Pons (tissue), 1 donor: ENCODE measurements at places on chromosomes 1 and 21.
A peak's percentile ranks its signal among the peaks of the same experiment; 100 is the strongest.

DNA sequence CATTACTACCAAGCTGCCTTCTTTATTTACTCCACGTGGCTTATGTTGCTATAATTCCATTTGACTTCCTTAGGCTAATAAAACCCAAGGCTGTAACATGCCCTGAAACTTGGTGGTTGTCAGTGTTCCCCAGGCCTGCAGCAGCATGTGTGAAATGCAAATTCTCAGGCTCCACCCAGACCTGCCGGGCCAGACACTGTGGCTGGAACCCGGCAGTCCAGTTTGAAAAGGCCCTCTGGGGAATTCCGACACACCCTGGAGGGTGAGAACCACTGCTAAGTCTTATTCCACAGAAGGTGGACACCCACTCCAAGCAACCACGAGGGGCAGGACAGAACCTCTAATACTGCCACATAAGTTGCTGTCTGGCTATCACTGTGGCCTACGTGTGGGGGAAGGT lies 41.4 kb downstream of the URB1 start:
- no peak for DNase-seq

- peak; percentile 19 for DNase-seq
Observed at GRCh38 chr1:236141447-236142252, 689 bp upstream of the GPR137B start.

GRCh38 chr1:184959626-184960025 lies 14.7 kb downstream of the NIBAN1 start:
- DNase-seq = no peak

- DNase-seq = no peak
Observed at GRCh38 chr1:4837752-4838151, 183.3 kb downstream of the AJAP1 start.

- DNase-seq = no peak
Observed at GRCh38 chr21:42161401-42161955, 57.5 kb upstream of the ABCG1 start.

DNA sequence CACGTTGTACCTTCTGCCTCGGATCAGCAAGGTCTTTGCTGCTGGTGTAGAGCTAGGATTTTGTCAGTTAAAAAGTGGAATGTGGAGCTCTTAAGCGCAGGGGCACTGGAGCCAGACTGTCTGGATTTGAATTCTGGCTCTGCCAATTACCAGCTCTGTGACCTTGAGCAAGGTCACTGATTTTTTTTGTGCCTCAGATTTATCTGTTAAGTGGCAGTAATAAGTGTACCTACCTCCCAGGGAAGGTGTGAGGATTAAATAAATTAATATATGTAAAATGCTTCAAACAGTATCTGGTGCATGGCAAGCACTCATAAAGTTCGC lies 40.3 kb downstream of the UBE2U start:
- DNase-seq = no peak

DNA sequence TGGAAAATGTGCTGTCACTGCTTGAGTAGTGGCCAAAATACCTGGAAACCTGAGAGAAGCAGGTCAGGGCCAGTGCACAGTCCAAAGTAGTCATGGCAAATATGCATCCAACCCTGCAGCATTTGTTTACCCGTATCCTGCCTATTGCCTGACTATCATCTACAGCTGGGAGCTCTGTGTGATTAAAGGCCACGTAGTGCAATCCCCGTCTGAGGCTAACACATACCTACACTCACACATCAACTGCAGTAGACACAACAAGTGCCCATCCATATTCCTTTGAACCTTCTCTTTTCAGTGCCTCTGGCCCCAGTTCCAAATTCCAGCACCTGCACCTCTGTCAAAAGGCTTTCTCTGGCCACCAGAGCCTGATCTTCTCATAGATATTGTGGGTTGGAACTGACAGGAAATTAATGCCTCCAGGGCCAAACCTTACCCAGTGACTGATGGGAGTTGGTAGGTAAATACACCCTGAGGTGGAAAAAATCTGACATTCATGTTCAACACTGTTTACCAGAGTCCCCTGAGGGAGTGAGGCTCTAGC lies 383.0 kb downstream of the SETD4 start:
- DNase-seq = no peak

- DNase-seq = peak; percentile 18
Observed at GRCh38 chr1:247647864-247648263, 31.7 kb downstream of the OR13G1 start.

GRCh38 chr1:1216770-1217620 lies 3.0 kb upstream of the TNFRSF4 start:
- DNase-seq = no peak

DNA sequence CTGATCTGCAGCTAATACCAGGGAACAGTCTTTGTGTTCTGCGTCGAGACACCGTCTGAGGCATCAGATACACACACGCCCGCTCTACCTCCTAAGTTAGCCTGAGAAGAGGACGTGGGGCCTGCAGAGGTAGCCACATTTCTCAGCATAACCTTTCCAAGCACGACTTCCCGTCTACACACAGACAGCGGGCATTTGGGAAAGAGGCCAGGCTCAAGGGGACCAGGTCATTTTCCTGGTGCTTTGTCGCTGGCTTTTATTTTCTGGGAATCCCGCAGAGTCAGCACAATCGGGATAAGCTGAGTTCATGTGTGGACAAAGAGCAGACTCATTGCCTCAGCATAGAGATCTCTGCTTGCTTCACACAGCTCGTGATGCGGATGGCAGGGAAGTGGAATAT lies 72.5 kb upstream of the SMYD2 start:
- peak; percentile 34 for DNase-seq

DNA sequence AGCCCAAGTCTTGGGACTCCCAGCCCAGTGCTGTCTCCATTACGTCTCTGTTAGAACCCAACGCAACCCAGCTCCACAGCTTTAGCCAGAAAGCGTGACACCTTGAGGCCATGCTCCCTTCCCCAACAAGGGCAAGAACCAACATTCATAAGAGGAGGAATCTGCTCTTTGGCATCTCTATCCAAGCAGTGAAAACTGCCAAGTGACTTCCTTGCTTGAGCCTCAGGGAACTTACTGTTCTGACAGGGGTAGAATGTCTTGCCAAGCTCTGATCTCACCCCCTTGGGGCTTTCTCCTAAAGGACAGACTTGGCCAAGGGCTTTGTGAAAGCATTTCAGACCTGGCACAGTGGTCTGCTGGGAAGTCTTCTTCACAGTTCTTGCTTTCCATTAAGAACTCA lies 56.6 kb downstream of the SYT6 start:
- DNase-seq = no peak

DNA sequence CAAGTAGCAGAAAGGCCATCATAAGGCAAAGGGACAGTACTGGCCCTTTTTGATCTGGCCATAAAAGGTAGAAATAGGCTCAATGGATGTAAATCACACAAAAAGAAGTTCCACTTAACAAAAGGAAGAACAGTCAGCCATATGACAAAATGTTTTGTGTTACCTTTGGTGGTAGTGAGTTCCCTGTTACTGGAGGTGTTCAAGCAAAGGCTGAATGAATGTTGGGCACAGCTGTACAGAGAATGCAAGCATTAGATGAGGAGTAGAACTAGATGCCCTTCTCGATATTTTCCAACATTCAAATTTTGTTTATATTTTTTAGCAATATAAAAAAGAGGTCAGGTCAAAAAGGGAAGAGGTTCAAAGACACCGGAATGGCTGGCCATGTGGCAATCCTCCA lies 20.0 kb downstream of the OLFML3 start:
- no peak for DNase-seq

- no peak for DNase-seq
Observed at GRCh38 chr1:53285969-53286760, 41.7 kb downstream of the LRP8 start.

DNA sequence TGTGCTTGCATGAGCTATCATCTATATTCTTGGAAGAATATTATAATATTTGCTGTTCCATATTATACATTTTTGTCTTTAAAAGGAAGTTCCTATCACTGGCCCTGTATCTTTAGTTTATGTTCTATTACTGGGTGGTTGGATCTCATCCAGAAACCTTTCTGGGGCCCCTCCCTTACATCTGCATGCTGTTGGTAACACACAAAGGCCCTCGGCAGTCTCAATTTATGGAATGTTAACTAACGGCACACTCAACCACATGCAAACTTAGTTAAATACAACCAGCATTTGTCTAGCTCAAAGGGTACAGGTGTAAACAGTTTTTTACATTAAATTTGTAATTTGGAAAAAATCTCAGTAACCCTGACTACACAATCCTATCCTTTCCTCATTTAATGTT lies 9.7 kb upstream of the HYI start:
- DNase-seq = no peak

DNA sequence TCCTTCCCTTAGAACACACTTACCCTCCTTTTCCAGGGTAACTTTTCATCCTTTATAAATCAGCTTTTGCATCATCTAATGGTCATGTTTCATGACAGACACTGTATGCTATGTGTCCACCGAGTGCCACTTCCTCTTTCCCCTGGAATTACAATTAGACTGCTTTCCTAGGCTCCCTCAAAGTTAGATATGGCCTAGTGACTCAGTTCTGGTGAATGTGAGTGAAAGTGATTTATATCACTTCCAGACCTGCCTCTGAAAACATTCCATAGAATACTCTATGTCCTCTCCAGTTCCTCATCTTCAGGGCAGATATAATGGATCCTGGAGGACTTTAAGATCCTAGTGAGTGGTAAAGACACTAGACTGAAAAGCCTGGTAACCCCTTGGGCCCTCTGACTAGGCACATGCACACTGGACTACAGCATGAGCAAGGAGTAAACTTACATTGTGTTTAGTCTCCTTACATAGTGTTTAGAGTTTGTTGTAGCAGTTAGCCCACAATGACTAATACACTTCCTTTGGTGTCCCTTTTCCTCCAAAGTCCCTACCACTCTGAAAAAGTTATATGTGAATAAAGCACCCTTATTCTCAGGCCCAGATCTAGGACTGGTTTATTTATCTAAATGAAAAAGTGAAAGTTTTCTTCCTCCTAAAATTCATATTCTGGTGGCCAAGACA lies 59.3 kb downstream of the GPR88 start:
- DNase-seq = no peak

DNA sequence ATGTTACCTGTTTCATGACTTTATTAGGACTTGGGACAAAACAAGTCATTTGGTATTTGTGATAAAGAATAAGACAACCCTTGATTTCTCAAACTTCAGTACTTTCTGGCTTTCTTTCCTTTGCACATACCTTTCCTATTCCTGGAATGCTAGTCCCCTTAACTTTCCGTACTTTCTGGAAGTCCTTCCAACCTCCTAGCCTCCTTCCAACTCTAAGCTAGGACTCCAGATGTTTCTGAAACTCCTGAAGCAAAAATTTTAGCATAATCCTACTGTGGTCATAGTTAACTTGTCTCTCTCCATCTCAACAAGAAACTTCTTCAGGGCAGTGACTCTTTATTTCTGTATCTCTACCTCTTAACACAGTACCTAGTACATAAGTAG lies 19.8 kb upstream of the C1orf105 start:
- DNase-seq = no peak

DNA sequence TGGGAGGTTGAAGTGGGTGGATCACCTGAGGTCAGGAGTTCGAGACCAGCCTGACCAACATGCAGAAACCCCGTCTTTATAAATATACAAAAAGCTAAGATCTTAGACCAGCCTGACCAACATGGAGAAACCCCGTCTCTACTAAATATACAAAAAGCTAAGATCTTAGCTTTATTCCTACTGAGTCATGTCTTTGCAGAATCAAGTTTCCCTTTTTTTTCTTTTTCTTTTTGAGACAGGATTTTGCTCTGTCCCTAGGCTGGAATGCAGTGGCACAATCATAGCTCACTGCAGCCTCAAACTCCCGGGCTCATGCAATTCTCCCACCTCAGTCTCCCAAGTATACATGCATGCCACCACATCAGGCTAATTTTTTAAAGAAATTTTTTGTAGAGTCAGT lies 21.4 kb downstream of the KDM5B start:
- DNase-seq = no peak

DNA sequence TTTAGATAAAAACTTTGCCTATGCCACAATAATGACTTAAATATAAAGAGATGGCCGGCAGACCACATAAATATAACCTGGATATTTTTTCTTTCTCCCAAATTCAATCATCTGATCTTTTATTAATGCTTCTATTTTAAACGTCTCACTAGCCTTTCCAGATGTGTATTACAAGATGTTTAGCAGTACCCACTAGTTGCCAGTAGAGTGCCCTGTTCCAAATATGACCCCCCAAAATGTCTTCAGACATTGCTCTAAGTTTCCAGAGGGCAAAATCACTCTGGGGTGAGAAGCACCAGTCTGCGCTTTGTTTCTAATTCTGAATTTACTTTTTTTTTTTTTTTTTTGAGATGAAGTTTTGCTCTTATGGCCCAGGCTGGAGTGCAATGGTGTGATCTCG lies 268.1 kb downstream of the GRIK1 start:
- DNase-seq = no peak

GRCh38 chr1:118300808-118301207 lies 115.8 kb upstream of the SPAG17 start:
- no peak for DNase-seq

DNA sequence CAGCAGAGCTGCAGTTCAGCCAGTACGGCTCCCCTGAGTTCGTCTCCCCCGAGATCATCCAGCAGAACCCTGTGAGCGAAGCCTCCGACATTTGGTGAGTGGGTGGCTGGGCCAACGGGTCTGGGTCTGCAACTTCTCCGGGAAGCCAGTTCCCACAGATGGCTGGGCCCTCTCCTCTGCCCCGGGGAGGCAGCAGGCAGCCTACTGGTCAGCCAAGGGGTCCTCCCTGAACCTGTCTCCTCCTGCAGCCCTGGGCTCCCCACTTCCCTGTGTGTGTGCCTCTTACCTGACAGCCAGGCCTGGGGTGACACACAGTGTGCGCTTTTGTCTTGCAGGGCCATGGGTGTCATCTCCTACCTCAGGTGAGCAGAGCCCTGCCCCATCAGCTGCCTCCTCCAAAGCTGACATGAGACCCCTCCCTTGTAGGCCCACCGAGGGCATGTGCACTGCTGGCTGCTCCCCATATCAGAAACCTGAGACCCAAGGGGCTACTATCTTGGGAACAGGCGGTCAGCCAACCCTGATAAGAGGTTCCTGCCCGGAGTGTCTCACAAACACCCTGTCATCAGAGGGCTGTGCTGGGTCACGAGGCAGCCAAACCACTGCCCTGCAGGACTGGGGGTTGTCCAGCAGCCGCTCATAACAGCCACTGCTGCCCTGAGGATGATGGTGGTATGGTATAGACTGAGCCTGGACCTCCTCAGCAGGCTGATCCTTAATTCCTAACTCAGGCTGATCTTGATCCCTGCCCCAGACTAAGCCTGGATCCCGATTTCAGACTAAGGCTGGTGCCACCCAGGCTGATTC lies 37.6 kb downstream of the TRIM11 start:
- DNase-seq = no peak

DNA sequence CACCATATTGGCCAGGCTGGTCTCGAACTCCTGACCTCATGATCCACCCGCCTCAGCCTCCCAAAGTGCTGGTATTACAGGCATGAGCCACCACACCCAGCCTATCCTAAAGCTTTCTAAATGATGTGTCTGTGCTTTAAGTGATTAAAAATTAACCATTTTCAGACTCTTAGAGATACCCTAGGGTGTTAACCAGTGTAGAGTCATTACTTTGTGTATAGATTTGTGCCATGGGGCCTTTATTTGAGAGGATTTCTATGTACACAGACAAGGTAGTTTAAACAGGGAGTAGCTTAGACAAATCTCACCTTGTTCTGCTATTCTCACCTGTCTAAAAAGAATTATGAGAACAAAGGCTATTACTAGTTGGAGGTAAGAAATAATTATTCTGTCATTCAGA lies 12.7 kb upstream of the PLEKHM2 start:
- DNase-seq = no peak

GRCh38 chr1:18662286-18662639 lies 31.6 kb downstream of the PAX7 start:
- DNase-seq = no peak

- no peak for DNase-seq
Observed at GRCh38 chr1:229907884-229908638, 159.0 kb upstream of the GALNT2 start.
